Body of pancreas (tissue), 4 donors: ENCODE measurements at places on chromosomes 2 and 18. TPM values are rescaled to one million over a fixed set of nuclear protein-coding genes. Genes with fewer than 3 reads are reported as not detected.

- no peak for DNase-seq
- no peaks in the 10 kb centered on the region for H3K36me3 ChIP-seq
- no peaks in the 10 kb centered on the region for H3K27me3 ChIP-seq
- H3K4me3 ChIP-seq: no peak overlapping the region
- no peaks in the 10 kb centered on the region for H3K4me1 ChIP-seq
- H3K27ac ChIP-seq: no peak overlapping the region
These were observed 23.5 kb downstream of the PRKRA start for GRCh38 chr2:178427458-178427857.

FOXD4L1 gene
- not detected for total RNA-seq

GRCh38 chr2:134178138-134178877 lies 75.6 kb upstream of the MGAT5 start:
- DNase-seq: no peak
- no peaks in the 10 kb centered on the region for H3K36me3 ChIP-seq
- H3K27me3 ChIP-seq: no peaks in the 10 kb centered on the region
- peak overlapping the region; percentile 45 for H3K27ac ChIP-seq
- peaks cover 46% of the 10 kb centered on the region for H3K4me1 ChIP-seq
- no peak overlapping the region for H3K4me3 ChIP-seq

CTLA4 gene
- not detected for total RNA-seq

DNA sequence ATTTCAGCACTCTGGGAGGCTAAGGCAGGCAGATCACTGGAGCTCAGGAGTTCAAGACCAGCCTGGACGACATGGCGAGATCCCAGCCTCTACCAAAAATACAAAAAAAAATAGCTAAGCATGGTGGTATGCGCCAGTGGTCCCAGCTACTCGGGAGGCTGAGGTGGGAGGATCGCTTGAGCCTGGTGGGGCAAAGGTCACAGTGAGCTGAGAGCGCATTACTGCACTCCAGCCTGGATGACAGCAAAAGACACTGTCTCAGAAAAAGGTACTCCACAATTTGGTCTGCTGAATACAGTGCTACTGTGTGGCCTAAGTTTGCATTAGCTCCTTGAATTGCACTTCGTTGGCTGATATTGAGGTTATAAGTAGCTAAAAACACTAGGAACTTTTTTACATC lies 97.9 kb downstream of the FEZ2 start:
- no peak overlapping the region for H3K4me3 ChIP-seq
- no peaks in the 10 kb centered on the region for H3K27me3 ChIP-seq
- no peaks in the 10 kb centered on the region for H3K4me1 ChIP-seq

DNA sequence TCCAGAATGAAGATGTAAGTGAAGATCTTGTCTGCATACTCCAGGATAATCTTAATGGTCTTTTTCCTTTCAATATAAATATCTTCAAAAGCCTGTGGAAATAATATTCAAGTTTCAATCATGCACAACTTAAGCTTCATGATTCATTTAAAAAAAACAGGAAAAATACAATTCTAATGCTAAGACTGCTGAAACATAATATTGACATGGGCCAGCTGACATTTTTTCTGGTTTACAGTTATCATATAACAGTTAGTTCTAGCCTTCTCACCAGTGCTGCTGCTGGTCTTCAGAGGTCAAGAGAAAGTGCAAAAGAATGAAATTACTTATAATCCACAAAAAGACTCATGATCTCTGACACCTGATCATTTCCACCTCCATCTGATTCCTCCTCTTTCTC lies 110.4 kb upstream of the SCN1A start:
- no peaks in the 10 kb centered on the region for H3K36me3 ChIP-seq
- no peaks in the 10 kb centered on the region for H3K27me3 ChIP-seq
- DNase-seq: no peak
- H3K4me3 ChIP-seq: no peak overlapping the region
- H3K4me1 ChIP-seq: no peaks in the 10 kb centered on the region

BARD1 gene
- total RNA-seq: 5.9 TPM
